ELR (cell line): ENCODE measurements at places on chromosomes 6 and 20.

DNA sequence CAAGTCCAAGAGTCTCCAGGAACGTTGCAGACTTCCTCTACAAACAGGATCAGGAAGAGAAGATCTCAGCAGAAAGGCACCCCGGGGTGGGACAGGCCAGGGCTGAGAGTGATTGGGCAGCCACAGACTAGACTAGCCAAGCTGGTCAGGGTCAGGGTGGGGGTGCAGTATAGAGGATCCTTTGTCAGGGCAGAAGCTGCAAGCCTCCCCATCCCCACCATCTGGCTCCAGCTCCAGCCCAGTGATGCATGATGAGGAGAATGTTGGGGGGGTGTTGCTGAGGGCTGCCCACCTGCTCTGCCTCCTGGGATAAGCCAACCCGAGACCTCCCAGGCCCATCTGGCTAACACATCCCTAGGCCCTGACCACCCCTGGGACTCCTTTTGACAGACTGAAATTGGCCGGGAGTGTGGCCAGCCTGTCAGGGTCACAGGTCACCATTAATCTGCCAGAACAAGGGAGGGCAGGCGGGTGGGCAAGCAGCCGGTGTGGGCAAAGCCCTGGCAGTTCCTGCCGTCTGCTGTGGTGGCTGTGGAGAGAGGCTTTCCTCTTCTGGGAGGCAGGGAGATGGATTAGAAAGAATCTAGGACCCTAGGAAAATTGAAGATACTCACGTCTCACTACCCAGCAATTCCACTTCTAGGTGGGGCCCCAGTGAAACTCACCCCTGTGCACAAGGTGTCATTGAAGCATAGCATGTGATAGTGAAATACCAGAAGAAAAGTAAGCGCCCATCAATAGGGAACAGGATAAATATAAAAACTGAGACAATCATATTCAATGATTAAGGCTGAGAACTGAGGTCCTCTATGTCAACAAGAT, 22.1 kb upstream of the SNTA1 start:
- no peak for DNase-seq

GRCh38 chr6:130778946-130779657, 48.1 kb upstream of the SMLR1 start:
- peak; percentile 76 for DNase-seq

GRCh38 chr6:43738877-43739641, 31.0 kb upstream of the VEGFA start:
- no peak for DNase-seq

DNA sequence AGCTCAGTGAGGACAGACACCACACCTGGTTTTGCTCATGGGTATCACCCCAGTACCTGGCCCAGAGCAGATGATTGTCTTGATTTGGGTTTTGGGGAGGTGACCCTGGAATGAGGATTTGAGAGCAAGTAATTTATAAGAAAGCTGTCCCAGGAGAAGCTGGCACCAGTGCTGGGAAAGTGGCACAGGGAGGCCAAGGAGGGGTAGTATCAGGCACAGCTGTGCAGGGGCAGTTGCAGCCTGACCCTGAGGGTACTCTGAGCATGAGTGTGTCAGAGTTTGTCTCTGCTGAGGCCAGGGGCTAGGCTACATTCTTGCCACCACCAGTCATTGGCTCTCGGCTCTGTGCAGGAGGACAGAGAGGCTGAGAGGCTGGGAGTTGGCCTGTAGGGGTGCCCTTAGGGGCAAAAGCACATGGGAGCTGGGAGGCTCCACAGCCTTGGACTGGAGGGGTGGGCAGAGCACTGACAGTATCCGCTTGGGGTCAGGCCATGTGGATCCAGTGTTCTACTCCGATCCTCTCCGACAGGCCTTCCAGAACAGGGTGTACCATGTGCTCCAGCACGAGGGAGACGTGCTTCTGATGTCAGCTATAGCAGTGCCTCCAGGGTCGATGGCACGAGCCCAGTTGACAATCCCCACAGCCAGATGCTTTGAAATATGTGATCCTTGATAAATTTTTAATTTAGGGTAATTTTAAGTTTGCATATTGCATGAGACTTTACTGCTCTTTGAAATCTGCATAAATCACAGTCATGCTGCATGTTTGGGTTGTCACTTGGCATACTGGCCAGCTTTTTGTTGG, 121.3 kb downstream of the PHACTR3 start:
- DNase-seq, result no peak
